Non-pigmented ciliary epithelial cell (primary cell): ENCODE measurements at places on chromosomes 7 and 10.

- DNase-seq: no peak
These were observed 34.6 kb upstream of the PSMG3 start for GRCh38 chr7:1604383-1604782.

- DNase-seq: peak; percentile 53
These were observed 25.6 kb downstream of the KIFBP start for GRCh38 chr10:69014171-69014570.

GRCh38 chr10:102710609-102711008 lies 3.6 kb downstream of the ARL3 start:
- peak; percentile 63 for DNase-seq

GRCh38 chr10:126518218-126519080 lies 130.2 kb upstream of the ADAM12 start:
- no peak for DNase-seq

DNA sequence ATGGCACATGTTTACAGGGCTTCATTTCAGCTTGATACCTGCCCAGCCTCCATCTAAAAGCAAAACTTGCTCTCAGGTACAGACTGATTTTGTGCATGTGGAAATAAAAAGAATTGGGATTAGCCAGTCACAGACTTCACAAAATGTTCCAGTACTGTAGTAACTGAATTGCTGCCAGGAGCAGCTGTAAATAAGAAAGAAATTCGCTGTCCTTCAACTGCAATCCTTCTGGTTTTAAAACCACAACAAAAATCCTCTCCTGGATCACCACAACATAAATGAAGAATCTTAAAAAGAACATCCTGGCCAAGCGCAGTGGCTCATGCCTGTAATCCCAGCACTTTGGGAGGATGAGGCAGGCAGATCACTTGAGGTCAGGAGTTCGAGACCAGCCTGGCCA lies 3.9 kb upstream of the MIOS start:
- no peak for DNase-seq

DNA sequence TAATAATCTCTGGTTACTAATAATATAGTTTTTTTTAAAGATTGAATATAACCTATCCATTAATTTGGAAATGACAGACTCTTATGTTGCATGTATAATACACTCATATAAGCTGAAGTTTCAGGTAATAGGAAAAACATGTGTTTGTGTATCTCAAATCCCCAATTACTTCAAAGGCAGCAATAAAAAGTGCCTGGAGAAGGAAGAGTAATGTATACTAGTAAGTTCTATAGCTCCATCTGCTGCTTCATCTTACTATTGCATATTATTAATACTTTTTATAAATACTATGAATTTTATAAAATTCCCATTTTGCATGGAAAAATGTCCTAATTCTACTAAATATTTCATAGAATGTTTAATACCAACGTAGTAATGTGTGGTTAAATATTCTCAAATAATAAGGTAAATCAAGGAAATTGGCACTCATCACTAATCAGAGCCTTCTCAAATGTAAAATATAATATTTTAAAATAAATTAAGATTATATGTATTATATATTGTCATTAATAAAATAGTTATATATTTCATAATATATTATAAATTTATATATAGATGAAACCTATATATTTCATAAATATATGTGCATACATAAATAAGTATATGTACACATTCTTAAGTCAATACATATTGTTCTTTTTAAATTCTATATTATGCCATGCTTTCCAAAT lies 311.9 kb downstream of the HGF start:
- no peak for DNase-seq

DNA sequence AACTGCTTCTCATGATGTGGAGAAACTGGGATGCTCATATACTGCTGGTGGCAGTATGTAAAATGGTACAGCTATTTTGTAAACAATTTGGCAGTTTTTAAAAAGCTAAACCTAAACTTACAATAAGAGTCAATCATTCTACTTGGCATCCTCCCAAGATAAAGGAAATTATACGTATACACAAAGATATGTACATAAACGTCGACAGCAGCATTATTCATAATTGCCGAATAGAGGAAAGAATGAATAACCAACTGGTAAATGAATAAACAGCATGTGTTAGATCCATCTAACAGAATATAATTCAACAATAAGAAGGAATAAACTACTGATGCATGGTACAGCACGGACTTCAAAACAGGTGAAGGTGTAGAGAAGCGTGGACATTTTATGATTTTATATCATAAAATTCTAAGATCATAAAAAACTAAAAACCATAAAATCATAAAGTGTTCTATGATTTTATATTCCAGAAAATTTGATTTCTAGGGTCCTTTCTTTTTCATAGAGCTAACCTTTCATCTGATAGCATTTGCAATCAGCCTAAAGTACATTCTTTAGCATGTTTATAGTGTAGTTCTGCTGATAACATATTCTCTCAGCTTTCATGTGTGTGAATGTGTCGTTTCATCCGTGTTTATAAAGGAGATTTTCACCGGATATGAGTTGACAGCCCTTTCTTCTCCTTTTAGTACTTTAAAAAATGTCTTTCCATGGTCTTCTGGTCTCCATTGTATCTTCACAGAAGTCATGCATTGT lies 261.5 kb downstream of the DIP2C start:
- DNase-seq: no peak

DNA sequence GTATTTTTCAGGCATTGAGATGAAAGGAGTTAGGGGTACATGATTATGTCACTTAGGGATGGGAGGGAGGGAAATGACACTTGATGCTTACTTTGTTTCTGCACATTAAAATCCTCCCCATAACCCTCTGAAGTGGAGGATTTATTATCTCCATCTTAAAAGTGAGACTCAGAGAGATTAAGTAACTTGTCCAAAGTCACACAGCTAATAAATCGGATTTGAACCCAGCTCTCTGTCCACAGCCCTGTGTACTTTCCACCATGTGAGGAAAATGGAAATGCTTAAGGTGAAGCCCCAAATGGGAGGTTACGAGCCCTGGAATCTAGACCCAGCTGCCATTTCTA lies 58.6 kb downstream of the HK1 start:
- DNase-seq: no peak

DNA sequence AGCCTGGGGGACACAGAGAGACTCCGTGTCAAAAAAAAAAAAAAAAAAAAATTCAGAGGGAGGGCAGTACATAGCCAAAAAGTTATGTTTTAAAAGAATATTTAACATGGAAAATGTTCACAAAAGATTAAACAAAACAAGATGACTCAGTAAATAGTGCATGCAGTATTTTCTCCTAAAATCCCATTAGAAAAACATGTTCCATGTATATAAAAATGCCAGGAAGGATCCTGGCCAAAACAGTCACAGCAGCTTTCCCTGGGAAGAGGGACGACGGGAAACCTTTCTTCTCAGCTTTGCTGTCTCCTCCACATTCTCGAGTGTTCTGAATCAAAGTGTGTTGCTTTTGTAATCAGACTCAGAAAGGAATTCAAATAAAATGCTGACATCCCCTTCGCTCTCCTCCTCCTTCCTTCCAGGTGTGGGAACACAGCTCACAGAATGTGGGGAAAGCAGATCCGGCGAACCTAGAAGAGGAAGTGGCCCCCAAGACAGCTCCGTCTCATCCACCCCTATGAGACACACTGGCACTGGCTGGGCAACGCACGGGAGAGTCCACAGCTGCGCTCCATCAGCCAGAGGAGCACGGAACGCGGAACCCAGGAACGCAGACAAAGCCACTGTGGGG lies 139.4 kb downstream of the MAD1L1 start:
- DNase-seq: no peak

- DNase-seq: no peak
These were observed 57.7 kb downstream of the ATAD1 start for GRCh38 chr10:87760195-87760905.

GRCh38 chr7:41047789-41048191 lies 655.1 kb downstream of the INHBA start:
- no peak for DNase-seq

GRCh38 chr7:1915956-1916600 lies 246.0 kb downstream of the ELFN1 start:
- no peak for DNase-seq

- no peak for DNase-seq
These were observed 36.4 kb downstream of the CPVL start for GRCh38 chr7:29109899-29110298.

GRCh38 chr7:8151161-8151725 lies 110.7 kb downstream of the ICA1 start:
- no peak for DNase-seq

DNA sequence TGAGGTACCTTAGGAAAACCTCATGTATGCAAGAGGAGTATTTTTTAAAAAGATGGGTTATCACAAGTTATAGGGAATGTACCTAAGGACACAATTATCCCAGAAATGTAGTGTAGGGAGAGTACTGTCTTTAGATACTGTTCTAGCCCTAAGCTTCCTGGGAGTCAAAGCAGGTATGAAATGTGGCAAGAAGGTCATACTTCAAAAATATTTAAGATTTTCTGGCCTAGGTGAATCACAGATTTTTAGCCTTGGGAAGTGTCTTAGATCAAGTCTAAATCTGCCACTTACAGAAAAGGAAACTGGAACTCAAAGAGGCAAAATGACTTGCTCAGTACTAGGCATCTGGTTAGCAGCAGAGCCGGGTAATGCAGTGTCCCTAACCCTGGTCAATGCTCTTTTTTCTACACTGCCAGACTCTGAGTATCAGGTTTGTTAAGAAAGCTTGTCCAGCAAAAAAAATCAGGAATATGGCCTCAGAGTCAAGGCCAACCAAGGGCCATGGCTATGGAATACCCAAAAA lies 13.9 kb downstream of the PIK3AP1 start:
- no peak for DNase-seq

DNA sequence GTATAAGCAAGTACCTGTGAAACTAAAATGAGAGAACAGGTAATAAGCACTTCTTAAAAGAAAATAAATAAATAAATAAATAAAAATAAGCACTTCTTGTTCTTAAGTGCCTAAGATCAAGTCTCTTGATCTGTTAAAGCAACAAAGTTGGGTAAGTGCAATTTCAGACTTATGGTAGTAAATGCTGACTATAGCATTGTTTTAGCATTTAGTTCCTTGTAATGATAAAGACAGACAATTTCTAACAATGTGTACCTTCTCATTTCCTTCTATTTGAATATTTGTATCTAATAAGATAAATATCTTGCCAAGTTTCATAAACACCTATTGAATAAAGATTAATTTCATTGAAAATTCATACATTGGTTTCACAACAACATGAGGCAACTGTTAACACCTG lies 87.4 kb downstream of the GALNT11 start:
- DNase-seq: no peak

DNA sequence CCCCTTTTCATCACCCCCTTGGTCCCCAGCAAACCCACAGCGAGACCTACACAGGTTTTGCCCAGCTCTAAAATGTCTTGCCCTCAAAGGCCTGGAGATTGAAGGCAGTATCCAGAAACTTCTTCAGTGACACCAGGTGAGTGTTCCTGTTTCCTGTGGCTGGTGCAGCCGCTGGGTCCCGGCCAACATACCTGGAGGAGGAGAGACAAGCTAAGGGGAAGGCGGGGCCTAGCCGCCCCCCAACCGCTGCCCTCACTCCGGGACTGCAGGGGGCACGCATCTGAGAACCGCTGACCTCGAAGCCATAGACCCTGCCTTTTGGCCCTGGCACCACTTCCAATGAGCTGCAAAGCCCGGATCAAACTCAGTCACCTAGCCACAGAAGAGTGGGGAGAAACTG lies 27.0 kb downstream of the OGDHL start:
- DNase-seq: no peak

DNA sequence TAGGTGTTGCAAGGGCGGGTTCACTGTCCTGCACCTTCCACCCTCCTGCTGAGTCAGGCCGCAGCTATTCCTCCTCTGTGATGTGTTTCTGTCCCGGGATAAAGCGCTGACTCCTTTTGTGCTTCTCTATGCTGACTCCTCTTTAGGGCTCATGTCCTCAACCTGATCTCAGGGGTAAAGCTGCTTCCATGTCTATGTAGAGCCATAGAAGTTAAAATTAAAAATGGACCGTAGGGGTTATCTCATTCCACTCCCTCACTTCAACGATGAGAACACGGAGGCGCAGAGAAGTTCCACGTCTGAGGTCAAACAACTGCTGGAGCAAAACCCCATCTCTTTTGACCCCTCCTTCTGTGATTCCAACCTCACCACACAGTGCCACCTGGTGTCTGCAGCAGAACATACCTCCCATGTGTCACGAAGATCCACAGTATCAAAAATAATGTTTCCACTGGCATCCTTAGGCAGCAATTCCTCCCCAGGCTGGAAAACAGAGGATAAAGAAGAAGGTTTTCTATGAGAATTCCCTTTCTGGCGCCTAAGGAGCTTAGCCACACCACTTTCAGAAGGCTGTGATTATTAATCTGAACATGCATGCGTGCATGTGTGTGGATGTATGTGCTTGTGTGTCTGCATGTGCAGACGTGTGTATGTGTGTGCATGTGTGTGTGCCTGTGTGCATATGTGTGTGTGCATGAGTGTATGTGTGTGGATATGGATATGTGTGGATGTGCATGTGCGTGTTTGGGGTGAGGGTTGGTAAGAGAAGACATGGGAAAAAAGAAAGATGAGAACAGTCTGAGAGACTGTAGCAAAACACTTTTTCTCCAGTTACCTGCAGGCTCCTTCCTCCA lies 81.2 kb upstream of the UCN3 start:
- DNase-seq: no peak

GRCh38 chr7:98930921-98931320 lies 52.6 kb downstream of the TRRAP start:
- peak; percentile 9 for DNase-seq

- DNase-seq: no peak
These were observed 86.5 kb downstream of the SEMA3A start for GRCh38 chr7:84108119-84108518.

DNA sequence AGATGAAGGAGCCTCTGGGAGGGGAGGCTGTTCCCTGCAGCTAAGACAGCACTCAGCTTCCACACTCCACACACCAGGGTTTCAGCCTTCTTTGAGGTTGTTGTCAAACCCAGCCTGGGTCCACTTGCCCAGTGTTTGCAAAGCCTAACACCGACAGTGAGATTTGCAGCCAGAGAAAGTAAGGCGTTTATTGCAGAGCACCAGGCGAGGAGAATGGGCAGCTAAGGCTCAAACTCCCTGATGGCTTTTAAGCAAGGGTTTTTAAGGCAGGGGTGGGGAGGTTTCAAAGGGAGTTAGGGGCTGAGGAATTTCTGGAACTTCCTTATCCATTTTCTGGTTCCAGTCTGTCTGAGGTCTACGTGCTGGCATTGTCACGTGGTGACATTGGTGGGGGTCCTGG lies 4.7 kb upstream of the ZNF775 start:
- no peak for DNase-seq

GRCh38 chr7:156397249-156397648 lies 243.3 kb upstream of the RNF32 start:
- DNase-seq: no peak

DNA sequence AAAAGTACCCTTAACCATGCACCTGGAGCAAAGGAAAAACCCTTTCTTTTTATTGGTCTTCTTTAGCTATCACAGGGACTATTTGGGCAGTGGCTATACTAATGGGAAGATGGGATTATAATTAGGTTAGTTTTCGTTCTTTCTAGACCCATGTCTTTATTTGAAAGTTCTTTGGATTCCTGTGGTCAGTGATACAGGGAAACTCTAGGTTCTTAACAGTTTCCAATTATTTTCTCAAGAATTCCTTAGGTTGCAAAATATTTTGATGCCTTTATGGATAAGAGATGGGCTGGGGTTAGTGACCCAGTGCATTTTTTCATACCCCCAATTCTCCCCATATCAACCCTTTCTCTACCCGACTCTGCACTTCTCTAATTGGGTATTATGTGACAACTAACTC lies 49.0 kb downstream of the ADD3 start:
- no peak for DNase-seq
